ENCODE measurements at places on chromosomes 6 and 20. TPM values are rescaled to one million over a fixed set of nuclear protein-coding genes. Genes with fewer than 3 reads are reported as not detected.
A peak's percentile ranks its signal among the peaks of the same experiment; 100 is the strongest.

The PIM1 gene
- 21.0 TPM for polyA plus RNA-seq

The CCR6 gene
- polyA plus RNA-seq = not detected

The KIF25 gene
- polyA plus RNA-seq = 0.50 TPM

The LAMA5 gene
- 72.5 TPM for polyA plus RNA-seq

The CYP39A1 gene
- polyA plus RNA-seq = 7.9 TPM

The TFEB gene
- polyA plus RNA-seq = 8.4 TPM

The RAD21L1 gene
- not detected for polyA plus RNA-seq

The FBXO9 gene
- 94.2 TPM for polyA plus RNA-seq

The SH3BGRL2 gene
- 35.8 TPM for polyA plus RNA-seq

The TFAP2A gene
- 23.5 TPM for polyA plus RNA-seq

The COQ3 gene
- polyA plus RNA-seq = 13.9 TPM

The FLRT3 gene
- 179 TPM for polyA plus RNA-seq

The EDN1 gene
- polyA plus RNA-seq = 4.0 TPM

DNA sequence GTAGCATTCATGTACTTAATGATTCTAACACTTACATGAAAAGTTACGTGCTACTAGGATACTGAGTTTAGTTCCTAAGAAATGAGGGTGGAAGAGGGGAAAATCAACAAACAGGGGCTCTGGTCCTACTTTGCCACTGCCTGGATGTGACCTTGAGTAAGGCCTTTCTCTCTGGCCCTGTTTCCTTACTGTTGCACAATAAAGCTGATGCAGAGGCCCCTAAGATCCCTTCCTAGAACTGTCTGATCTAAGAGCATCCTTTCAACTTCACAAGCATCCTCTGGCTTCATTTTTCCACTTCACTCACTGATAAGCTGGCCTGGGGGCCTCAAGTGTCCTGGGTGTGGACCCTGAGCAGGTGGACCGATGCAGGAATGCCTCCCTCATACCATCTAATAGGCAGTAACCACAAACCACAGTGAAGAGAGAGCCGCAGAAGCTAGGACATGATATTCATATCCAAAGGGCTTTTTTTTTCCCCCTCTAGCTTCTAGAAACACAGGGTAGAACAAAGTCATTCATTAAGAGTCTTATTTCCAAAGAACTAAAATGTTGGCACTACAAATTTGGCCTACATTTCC lies 21.6 kb downstream of the FKBP1A start:
- DNase-seq = no peak

DNA sequence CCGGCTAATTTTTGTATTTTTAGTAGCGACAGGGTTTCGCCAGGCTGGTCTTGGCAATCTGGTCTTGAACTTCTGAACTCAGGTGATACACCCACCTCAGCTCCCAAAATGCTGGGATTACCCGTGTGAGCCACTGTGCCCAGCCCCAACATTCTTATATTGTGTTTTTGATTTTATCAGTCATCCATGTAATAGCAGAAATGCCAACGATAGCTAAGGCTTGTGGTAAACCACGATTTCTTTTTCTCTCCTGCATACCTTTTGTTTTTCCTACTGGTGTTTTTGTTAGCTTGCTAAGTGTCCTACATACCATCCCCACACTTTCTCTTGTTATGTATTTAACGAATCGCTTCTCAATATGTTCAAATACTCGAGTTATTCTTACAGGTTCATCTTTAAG lies 12.1 kb downstream of the PHACTR2 start:
- no peak for DNase-seq

DNA sequence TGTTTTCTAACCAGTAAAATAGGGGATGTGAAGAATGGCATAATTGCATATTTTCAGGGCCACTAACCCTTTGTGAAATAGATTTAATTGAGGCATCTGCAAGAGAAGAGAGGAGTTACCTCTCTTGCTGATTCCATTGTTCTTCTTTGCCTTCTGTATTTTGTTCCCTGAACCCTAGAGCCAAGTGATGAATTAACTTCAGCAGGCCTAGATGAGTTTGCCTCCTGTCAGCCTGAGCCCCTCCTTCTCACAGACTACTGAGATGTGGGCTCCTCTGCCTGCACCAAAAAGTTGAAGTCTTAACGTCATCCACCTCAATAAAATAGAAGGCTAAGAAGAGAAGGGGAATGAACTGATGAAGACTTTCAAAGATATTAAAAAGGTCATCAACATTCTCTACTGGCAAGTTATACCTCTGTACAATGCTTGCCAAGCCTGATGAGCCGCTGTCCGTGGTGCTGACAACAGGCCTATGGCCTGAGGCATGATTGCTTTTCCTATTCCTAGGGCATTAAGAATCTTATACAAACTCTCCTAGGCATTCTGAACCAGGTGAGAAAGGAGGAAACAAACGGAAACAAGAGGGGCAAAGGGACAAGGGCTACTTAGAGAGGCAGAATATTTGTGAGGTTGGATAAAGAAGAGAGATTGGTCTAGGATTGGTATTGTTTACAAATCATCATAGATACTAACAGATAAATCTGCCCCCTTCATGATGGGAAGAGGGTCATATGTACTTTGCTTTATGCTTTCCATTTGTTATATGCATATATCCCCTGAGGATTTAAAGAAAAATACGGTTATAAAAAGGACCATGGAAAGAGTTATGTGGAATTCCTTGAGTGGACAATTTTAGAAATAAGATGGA lies 46.8 kb downstream of the CD24 start:
- peak; percentile 67 for DNase-seq

DNA sequence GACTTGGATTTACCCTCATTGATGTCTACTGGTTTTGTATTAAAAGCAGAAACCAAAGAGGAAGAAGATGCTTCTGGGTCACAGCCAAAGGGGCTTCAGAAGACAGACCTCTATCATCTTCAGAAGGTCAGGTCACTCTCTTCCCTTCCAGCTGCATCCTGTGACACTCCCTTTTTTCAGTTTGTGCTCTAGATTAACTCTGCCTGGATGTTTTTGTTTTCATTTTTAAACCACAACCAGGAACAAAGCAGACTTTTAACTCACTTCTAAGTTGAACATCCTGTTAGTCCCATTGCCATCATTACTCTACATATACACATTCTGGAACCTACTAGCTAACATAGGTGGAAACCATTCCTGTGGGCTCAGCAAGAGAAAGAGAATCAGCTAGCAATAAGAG lies 45.2 kb downstream of the AKIRIN2 start:
- no peak for DNase-seq

DNA sequence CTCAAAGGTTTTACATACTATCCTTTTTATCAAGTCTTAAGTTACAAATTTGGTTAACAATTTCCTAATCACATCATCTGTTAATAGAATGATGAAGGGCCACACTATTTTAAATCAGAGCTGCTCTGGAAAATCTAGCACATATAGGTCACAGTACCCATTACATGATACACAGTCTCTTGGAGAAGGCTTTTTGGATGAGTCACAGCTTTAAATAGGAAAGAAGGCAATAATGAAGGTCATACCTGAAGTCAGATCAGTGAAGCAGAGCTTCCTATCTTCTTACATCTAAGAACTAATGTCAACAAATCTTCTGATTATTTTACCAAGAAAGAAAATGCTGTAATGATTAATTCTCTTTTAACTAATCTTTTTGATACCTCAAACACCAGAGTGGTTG lies 248.5 kb downstream of the BTBD9 start:
- DNase-seq = no peak

DNA sequence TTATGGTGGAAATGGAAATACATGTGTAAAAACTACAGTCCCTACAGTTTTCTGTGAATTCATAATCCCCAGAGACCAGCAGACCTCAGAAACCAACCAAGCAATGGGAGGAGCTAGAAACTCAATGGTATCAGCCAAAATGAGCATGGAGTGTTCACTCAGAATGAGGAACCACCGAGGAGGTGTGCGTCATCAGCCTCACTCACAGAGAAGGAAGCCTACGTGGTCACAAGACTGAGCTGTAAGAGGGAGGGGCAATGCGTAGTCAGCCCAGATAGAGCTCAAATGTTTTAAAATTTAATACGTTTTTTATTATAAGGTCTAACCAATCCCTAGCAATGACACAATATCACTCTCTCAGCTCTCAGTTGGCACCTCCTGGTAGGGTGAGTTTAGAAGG lies 17.4 kb downstream of the MYLK4 start:
- no peak for DNase-seq

GRCh38 chr6:109118337-109118736 lies 23.0 kb downstream of the CEP57L1 start:
- no peak for DNase-seq

GRCh38 chr20:9916761-9917160 lies 77.9 kb upstream of the PAK5 start:
- DNase-seq = no peak

DNA sequence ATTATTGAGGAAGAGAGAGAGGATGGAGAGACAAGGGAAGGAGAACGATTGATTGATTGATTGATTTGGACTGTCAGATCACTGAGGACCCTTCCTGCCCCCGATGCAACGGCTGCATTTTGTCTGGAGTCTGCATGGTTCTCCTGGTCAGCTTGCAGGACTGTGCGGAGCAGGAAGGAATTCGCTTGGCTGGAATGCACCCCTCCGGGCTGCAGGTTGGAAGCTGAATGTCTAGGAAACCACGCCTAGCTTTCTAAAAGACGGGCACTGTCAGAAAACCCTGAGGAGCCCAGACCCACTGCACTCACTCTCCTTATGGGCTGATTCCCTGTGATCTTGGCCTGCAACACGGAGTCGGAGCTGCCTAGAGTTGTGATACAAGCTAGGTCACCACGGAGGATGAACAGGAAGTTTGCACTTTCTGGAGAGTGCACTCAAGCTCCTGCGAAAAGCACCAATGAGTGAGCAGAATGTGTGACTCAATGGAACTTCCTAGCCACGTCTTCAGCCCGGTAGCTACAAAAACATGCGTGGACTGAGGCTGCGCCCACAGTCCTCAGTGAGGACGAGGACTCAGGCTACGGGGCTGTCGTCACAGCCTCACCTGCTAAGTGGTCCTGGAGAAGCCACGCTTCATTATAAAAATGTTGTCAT lies 14.4 kb downstream of the DACT2 start:
- DNase-seq = no peak

DNA sequence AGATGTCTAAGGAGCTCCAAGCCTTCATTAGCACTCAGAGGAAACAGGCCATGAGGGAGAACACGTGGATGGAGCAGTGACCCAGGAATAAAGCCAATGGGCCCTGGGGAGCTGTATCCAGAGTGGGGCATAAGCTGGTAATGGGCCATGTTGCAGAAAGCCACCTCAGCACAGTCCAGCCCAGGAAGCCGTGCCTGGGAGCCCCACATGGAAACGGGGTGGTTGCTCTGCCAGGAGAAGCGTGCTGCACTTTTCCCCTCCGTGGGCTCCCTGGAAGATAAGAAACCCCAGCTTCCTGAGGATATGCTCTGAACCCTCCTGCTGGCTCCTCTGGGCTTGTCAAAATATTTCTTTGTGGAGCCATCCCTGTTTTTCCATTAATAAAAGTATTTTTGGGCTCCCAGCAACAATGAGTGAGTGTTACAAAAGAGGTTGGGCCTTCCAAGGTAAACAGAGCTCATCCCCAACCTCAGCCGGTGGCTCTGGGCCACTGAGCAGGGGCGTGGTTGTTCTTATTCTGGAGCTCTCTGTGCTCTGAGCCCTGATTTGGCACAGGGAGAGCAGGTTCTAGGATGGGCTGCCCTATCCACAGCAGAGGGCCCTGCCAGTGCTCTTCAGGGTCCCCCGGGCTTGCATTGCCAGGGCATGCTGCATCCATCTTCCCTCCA lies 31.2 kb upstream of the NFATC2 start:
- DNase-seq = no peak

DNA sequence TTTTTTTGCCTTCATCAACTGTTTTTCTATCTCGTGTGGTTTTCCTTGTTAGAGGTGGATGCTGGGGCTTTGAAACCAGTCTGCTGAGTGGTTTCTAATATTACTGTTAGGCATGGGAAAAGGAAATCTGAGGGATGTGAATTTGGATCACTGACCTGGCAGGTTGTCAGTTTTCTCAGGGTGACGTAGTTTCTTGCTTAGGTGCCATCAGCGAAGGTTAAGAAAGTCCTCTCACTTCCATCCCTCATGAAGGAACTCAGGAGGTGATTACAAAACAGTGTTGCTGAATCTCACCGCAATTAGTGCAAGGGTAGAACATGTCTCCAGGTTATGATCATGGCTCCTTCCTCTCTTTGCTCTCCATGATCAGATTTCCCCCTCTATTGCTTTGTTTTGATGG lies 135.9 kb downstream of the SOX4 start:
- no peak for DNase-seq

GRCh38 chr20:48393311-48393685 lies 434.5 kb downstream of the PREX1 start:
- no peak for DNase-seq

DNA sequence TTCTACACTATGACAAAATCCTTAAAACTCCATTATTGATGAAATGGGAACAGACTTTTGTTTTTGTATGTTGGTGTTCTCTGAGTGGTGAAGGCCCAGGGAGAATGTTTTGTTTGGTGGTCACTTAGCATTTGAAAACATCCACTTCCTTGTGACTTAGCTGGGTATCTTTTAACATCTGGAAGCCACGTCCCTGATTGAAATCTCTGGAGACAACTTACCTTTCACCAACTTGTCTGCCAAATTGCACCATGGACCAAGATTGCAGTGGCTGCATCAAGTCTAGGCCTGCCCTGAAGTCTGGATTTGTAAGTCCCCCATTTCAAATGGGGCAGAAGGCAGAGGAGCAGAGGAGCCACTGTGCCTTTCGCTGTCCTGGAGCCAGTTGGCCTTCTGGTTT lies 534 bp upstream of the EFCAB8 start:
- DNase-seq = no peak

- DNase-seq = no peak
These were observed 81.0 kb downstream of the EDN1 start for GRCh38 chr6:12371151-12371550.

- DNase-seq = no peak
These were observed 101.1 kb downstream of the DLGAP4 start for GRCh38 chr20:36407199-36407733.

GRCh38 chr6:159110013-159110412 lies 59.2 kb upstream of the FNDC1 start:
- DNase-seq = no peak

- DNase-seq = peak; percentile 62
These were observed 7.6 kb upstream of the TAAR9 start for GRCh38 chr6:132530293-132530974.

DNA sequence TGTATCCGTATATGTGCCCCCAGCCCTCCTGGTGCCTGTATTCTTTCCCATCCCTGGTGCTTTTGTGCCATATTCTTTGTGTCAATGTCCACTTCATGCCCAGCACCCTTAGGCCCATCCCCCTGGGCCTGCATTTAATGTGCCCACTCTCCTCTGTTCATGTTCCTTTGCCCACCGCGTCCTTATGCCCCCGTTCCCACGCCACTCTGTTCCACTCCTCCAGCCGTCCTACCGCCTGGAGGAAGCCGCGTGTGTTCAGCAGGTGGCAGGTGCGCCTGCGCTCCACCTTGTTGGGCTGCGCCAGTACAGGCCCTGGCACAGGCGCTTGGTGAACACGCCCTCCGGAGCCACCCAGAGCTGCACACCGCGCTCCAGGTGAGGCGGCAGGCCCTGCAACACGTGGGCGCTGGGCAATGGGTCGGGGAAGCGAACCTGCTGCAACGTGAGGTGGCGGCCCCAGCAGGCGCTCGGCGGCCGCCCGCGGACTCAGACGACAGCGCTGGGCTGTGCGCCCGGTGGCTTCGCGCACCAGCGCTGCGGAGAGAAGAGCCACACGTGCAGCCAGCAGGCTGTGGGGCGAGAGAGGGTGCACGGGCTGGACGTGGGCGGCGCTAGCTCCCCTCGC lies 4.0 kb upstream of the FOXS1 start:
- DNase-seq = no peak

Data from right renal cortex interstitium (tissue), 3 donors.